Stimulated activated CD4-positive, alpha-beta T cell treated with anti-CD3 and anti-CD28 coated beads, TNF-alpha, amount 100 ng/mL, for 1 hour (primary cell): ENCODE measurements at places on chromosomes 3 and 15.
A peak's percentile ranks its signal among the peaks of the same experiment; 100 is the strongest.

DNA sequence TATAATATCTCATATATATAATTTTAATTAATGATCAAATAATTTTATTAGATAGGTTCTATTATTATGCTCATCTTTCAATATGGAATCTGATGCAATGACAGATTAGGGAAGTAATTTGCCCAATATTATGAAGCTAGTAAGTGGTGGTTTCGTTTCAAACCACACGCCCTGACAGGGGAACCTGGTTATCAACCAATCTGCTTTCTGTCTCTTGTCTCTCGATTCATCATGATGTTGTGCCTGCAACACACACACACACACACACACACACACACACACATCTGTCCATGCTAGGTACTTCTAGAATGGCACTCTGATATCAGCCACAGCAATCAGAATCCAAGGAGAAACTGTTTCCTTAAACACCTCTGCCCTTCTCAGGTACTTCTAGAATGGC is 128.4 kb downstream of the ZBBX start:
- no peak for DNase-seq

- no peak for DNase-seq
Observed at GRCh38 chr3:66362541-66362941, 138.3 kb downstream of the LRIG1 start.

DNA sequence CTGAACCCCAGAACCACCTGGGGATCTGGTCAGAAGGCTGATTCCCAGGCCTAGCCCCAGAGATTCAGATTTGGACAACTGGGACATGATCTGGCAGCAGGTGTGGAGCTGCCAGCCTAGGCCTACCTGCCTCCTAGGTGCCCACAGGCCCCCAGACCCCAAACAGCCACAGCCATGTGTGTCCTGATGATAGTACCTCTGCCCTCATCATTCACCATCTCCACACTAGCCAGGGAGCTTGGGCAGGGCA is 34.7 kb downstream of the HMCES start:
- DNase-seq, result no peak

GRCh38 chr3:140285380-140285779 is 350.4 kb downstream of the CLSTN2 start:
- DNase-seq, result no peak

- DNase-seq, result no peak
Observed at GRCh38 chr15:98324341-98324970, 323.9 kb upstream of the IGF1R start.

- no peak for DNase-seq
Observed at GRCh38 chr15:91099995-91100813, at the start of gene SV2B. SV2B (plus strand) TSS chr15:91100257; CDS start chr15:91226264, 126,007 bp downstream.

DNA sequence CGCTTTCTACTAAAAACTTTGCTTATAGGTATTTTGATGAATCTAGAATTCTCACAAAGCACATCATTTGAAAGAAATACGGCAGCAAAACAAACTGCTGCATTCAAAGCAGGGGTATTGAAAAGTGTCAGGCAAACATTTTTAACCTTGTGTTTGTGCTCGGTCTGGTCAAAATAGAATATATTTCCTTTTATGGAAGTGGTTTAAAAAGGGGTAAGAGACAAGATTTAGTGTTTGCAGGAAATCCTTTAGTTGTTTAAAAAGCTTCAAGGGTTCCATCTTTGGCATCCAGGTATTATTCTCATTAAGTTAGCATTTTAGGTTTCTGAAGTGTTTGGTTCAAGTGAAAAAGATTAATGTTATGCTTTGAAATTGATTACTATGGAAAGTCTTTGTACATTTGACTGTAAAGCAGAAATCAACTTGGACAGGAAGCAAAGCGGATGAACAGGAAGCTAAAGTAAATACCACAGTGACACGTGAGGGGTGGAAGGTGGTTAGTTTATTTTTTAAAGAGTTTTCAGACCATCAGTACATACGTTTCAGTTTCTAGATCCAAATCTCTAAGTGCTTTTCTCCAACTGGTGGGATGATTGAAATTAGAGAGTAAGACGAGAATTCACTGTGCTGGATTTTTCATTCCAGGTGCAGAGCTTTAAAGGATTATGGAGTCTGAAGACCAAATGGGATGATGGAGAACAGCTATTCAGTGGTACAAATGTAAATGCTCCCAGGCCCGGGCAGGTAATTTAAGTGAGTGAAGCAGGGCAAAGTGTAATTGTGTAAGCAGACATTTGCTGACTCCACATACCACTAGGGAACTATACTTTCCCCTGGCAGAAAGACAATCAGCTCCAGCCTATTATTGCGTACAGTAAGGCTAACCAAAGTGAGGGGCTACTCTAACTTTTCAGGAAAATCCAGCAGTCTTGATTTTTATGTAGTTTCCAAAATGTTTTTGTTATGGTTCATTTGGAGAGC is 341.8 kb upstream of the TBL1XR1 start:
- no peak for DNase-seq

- DNase-seq, result peak; percentile 2
Observed at GRCh38 chr3:119352034-119352609, 57.9 kb downstream of the ARHGAP31 start.

DNA sequence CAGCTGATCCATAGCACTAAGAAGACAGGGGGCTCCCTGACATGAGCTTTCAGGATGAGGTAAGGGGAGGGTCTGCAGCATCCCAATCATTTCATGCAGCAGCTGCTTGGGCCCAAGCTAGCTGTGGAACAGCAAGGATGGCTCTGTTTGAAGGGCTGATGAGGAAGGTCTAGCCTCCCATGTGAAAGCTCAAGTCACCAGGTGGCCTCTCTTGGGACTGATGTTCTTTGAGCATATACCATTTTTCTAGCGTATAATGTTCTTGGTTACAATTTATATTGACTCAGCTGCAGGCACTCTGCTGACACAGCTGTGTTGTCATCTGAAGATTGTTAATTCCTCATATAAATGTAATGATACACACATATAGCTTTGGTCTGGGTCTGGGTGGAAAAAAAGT is 87.0 kb downstream of the CD200R1L start:
- no peak for DNase-seq

DNA sequence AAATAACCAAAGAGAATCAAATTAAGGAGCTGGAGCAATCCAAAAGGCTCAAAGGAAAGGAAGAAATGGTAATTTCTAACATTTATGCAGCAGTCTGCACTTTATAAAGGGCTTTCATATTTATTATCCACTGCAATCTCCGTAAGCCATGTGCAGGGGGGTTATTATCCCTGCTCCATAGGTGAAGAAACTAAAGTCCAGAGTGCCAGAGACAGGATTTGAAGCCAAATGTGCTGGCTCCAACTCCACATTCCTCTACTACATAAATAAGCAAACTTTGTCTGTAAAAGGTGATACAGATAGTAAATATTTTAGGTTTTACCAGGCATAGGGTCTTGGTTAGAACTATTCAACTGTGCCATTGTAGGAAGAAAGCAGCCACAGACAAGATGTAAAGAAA is 221.4 kb downstream of the MINAR1 start:
- no peak for DNase-seq

DNA sequence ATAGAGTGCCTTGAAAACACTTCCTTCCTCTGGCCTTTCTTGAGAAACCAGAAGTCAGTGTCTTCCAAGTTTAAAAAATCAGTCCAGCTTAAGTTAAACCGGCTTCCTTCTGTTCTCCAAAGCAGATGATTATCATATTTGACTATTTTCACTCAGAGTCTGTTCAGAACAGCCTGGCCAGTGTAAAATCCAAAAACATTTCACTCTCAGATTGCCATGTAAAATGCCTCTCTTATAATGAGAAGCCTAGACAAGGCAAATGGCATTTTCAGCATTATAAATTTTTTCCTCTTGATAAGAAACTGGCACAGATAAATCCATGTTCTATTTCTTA is 193.5 kb downstream of the TNIK start:
- DNase-seq, result no peak

DNA sequence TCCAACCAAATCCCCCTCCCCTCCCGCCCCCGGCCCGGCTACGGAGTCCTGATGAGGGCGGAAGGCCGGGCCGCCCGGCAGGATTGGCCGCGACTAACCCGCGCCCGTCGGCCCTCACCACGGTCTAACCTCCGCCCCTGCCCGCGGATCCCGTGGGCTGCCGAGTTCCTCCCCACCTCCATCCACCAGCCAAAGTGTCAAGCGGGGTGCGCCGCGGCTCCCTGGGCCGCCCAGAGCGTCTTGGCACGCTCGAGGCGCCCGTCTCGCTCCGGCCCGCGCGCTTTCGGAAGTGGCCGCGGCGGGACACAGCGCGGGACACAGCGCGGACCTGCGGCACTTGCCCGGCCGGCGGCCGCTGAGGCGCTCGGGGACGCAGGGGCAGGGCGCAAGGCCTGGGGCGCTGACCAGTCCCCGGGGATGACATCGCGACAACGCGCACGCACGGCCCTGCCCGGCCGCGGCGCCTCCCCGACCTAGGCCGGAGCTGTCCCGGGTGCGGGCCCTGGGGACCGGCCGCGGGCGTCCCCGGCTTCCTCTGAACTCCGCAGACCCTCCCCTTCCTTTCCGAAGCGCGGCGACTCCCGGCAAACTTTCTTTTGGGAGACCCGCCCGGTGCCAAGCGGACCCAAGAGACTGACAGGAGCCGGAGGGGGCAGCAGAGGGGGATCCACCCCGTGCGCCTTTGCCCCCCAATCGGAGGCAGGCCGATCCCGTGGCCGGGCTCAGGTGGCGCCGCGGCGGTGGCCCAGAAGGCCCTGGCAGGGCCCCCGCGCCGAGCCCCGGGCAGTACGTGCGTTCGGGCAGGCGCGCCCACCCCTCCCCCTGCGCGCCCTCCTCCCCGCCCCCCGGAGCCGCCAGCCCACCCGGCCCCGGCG is 112.8 kb upstream of the ICE2 start:
- no peak for DNase-seq

DNA sequence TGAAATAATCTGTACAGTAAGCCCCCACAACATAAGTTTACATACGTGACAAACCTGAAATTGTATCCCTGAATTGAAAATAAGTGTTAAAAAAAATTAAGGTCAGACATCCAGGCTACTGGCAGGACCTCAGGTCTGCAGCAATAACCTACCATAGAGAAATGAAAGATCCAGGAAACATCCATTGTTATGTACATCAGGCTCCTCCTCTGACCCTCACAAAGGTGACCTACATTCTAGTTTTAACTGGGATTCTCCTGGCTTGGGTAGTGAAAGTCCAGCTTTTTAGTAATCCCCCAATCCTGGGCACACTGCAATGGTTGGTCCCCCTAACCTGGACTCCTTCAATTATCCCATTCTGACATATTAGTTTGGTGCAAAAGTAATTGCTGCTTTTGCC is 749.6 kb upstream of the LMCD1 start:
- no peak for DNase-seq

GRCh38 chr3:87727783-87728182 is 331.0 kb downstream of the CGGBP1 start:
- DNase-seq, result no peak

GRCh38 chr3:8565376-8565775 is 63.8 kb downstream of the LMCD1 start:
- no peak for DNase-seq

DNA sequence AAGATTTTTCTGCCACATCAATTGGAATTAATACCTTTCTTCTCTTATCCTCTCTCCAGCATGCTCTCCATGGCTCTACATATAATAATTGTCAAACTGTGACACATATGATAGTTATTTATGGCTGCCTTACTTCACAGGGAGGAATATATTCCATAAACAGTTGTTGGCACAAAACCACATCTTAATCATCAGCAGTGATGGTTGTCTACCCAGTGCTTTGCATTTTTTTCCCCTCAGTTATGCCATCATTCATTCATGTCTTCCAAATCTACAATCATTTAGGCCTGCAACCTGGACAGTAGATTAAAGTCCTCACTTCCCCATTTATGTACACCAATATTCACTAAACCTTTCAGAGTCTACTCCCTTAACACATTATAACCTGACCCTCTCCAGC is 107.7 kb downstream of the THRB start:
- DNase-seq, result no peak

DNA sequence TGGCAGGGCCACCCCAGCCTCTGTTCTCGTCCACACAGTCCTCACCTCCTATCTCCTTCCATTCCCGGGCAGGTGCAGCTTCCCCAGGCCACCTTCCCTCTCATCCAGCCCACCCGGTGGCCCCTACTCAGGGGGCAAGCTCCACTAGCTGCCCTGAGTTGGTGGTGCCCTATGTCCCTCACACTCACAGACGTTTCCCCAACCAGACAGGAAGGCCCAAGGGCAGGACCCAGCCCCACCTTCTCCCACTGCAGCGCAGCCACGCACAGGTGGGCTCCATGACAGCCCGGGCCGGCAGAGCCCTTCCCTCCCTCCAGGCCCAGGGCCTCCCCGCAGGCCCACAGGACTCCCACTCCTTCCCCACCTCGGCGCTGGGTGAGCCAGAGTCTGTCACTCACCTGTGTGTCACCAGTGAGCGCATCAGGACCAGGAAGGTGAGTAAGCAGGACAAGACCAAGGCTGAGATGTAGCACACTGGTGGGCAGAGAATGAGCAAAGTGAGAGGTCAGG is 11.1 kb downstream of the ISLR start:
- no peak for DNase-seq

- no peak for DNase-seq
Observed at GRCh38 chr15:35852818-35853624, 307.1 kb upstream of the DPH6 start.

- no peak for DNase-seq
Observed at GRCh38 chr3:76723366-76723765, 316.5 kb upstream of the ROBO2 start.

- no peak for DNase-seq
Observed at GRCh38 chr3:143830786-143831185, 17.5 kb downstream of the SLC9A9 start.

- peak; percentile 14 for DNase-seq
Observed at GRCh38 chr3:44712455-44713075, at the start of gene ZNF502. ZNF502 (plus strand) TSS chr3:44712660; CDS start chr3:44720262, 7,602 bp downstream.

- DNase-seq, result no peak
Observed at GRCh38 chr3:47347217-47347801, 33.5 kb upstream of the PTPN23 start.

DNA sequence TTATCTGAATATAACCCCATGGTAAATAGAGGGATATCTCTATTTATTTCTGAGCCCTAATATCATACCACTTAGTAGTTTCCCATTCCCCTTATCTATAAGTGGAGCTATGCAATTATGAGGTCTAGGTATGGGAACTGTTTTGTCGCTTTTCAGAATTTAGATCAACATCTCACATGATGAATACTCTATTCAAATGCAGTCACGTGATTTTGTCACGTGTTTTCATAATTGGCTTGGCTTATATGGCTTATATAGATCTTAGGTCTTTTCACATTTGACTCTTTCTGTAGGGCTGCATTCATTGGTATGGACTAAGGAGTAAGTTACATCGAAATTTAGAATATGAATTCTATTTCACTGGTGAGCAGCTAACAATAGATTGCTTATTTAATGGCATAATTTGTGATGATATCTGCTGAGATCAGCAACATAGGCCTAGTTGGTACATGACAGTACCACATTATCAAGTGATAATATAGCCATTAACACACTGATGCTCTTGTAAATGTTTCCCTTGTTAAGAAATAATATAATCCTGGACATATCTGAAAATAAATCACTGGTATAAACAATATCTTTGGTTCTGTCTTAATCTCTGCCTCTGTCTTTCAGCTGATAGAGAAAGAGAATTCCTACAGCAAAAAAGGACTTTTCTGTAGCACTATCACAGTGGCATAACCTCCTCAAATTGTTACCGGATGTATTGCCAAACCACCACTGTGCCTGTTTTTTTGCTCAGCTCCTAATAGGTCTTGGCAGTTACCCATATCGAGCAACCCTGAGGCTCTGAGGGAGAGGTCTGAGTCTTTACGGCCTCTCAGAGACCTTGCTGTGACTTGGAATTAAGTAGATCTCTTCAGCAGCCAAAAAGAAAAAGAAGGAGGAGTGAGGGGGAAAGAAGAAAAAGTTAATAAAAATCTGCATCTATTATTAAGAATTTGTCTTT is 357.1 kb downstream of the ZPLD1 start:
- DNase-seq, result no peak

GRCh38 chr3:15512166-15512565 is 9.3 kb downstream of the COLQ start:
- no peak for DNase-seq
